Spleen (tissue), 13 donors: ENCODE measurements at places on chromosomes 5 and 9. TPM values are rescaled to one million over a fixed set of nuclear protein-coding genes. Genes with fewer than 3 reads are reported as not detected.

PTPRD gene
- polyA plus RNA-seq: 0.08 TPM

COL23A1 gene
- polyA plus RNA-seq: 2.2 TPM

GRCh38 chr9:83440641-83441040, 97.6 kb downstream of the FRMD3 start:
- DNase-seq: no peak

GRCh38 chr5:44769200-44769876, 39.4 kb upstream of the MRPS30 start:
- DNase-seq: no peak

DNA sequence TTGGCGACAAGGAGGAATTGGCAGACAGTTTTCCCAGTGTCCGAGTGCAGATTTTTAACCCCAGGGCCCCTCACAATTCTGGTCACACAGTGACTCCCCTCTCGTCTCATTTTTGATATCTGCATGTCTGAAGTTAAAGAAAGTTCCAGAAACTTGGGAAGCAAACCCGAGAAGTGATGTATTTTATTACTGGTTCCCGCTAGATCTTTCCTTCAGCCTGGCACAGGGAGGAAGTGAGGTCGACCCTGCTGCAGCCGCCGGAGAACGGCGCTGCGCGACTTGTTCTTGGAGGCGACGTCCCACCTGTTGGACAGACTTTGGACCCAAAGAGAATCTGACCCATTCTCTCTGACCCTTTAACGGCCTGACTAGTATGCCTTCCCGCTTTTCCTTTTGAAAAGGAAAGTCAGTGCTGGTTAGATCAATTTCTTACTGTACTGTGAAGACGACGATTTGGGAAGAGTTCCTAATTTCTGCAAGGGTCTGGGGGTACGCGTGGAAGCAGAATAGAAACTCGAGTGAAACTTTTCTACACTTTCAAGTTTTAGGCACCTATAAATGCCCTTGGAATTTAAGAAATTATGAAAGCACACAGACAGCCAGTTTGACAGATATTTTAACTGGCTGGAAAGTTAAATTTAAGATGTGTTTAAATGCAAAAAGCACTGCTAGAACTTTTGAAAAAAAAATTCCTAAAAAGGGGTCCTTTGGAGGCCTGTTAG, 744 bp downstream of the OTULIN start:
- DNase-seq: peak; percentile 84

- DNase-seq: no peak
Measured at GRCh38 chr5:66356011-66356565, 212.0 kb downstream of the SREK1 start.

SLC6A3 gene
- polyA plus RNA-seq: 0.03 TPM

TLE4 gene
- polyA plus RNA-seq: 7.8 TPM

GRCh38 chr9:79015951-79016350, 555.8 kb upstream of the TLE4 start:
- no peak for DNase-seq

MYMK gene
- polyA plus RNA-seq: not detected

ARL10 gene
- 2.6 TPM for polyA plus RNA-seq

- no peak for DNase-seq
Measured at GRCh38 chr5:132714456-132715307, 22.7 kb downstream of the KIF3A start.

GPR21 gene
- polyA plus RNA-seq: 0.43 TPM

GRCh38 chr9:90900130-90900529, 98.5 kb downstream of the SYK start:
- no peak for DNase-seq

DNA sequence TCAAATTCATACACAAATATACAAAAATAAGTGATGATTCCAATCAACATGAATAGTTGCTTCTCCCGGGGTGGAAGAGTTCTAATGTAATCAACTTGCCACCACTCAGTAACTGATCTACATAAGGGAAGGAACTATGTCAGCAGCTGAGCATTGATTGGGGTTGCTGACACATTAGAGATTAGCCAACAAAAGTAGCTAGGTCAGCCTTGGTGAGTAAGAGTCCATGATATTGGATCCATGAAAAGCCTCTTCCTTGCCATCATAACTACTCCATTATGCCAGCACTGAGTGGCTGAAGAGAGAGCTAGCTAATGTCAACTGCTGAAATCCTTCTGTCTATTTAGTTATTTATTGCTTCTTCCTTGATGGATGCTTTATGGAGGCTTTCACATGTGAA, 309.8 kb downstream of the NFIB start:
- no peak for DNase-seq

DNA sequence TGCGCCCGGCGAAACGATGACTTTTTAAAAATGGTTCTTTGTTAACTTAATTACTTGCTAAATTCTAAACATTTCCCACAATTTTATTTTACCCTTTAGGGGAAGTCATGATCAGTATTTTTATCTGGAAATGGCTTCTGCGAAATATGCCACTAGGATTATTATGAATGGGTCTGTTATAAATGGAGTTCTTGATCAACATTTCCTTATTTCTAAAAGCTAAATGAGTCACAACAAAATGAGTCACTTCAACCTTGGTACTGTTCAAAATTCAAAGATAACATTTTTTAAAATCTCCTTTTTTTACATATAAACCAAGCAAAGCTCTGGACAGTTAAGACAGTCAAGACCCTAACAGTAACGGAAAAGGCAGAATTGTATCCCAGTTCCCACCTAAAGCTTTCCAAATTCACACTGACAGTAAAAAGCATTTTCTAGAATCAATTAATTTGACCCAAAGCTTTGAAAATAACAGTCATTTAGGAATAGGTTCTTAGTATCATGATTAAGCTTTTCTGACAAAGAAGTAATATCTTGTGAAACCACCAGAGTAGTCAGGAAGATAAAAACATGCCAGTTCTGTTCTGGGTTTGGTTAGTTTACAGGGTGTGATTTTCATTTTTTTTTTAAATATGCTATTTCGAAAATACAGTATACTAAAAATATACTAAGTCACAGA, 81.7 kb downstream of the LHFPL2 start:
- no peak for DNase-seq

GRCh38 chr5:38323645-38324295, 65.4 kb downstream of the EGFLAM start:
- DNase-seq: no peak

DNA sequence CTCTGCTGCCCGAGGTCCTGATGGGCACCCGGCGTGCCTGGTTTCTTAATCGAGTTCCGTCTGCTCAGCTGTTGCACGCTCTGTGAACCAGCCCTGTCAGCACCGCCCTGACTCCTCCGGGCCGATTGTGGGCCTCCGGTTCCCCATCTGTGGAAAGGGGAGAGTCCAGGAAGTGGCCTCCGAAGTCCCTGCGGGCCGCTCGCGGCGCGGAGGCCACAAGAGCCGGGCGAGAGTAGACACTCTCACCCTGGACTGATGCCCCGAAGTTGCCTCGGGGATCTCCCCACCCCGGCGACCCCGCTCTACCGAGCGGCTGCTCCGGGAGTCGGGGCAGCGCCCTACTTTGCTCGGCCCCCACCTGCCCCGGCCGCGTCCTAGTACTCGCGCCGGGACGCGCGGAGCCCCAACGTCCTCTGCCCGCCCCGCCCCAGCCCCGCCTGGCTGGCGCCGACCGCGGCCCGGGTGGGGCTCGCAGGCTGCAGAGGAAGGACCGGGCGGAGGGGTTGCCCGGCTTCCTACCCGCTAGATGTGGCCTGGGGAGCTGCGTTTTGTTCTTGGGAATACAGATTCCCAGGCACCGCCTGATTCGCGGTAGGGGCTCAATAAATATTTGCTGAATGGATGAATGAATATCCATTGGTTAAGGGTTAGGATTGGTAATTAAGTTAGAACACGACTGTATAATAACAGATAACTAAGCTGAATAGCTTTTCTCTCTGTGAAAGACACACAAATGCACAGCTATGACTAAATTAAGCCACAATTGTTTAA, 935 bp upstream of the ZNF367 start:
- peak; percentile 95 for DNase-seq

SAXO1 gene
- polyA plus RNA-seq: 0.02 TPM

- no peak for DNase-seq
Measured at GRCh38 chr9:132486706-132487350, 76.8 kb downstream of the CFAP77 start.

DNA sequence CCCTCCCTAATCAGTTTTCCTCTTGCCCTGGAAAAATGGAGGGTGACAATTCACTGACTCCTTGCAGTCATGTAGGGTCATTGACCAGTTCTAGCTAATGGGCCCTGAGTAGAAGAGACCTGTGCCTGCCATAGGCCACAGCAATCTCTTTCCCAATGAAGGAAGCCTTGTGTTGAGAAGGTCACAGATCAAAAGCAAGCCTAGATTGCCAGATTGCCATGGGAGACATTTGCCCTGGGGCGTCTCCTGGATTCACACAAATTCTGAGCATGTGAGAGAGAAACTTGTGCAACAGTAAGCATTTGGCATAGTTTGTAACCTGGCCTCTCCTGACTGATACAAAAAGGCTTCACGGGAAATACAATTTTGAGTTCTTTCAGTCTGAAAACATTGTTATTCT, 148.0 kb downstream of the NUDT12 start:
- DNase-seq: no peak

- DNase-seq: no peak
Measured at GRCh38 chr9:7287986-7288385, 511.6 kb downstream of the DMAC1 start.

FGD3 gene
- 54.5 TPM for polyA plus RNA-seq

PTPN3 gene
- polyA plus RNA-seq: 0.29 TPM
